Stimulated activated CD4-positive, alpha-beta T cell treated with anti-CD3 and anti-CD28 coated beads, Interleukin-1b, Interleukin-23, amount 100 ng/mL, for 24 hours (primary cell): ENCODE measurements at places on chromosomes 2 and 18.

- no peak for DNase-seq
Measured at GRCh38 chr2:9347411-9347881, 75.9 kb downstream of the ITGB1BP1 start.

DNA sequence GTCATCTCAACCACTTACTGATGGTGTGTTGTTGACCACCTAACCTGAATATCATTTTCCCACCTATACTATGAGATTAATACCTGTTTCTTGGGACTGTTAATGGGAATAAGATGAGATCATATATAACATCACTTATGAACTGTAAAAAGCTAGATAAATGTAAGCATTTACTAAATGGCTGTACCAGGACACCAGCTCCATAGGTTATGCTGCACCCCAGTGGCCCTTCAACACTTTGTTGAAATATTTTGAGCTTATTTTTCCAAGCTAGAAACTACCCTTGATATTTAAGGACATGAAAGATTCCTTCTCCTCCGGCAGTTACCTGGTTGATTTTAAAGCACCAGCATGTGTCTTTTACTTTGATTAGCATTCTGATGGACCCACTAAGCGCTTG is 138.0 kb upstream of the CDCA7 start:
- DNase-seq: no peak

DNA sequence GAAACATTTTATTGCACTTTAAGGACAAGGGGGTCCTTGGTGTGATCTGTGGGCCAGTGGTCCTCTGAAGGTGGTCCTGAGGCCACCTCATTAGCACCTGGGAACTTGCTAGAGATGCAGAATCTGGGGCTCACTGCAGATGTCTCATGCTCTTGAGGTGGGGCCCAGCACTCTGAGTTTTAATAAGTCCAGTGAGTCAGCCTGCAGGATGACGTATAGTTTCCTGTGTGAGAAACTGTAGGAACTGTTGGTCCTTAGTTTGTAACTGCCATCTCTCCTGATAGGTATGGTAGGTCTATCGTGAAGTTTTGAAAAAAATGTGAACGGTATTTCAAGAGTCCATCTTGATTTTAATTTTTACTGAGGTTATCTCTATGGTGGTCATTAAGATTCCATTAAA is 2.8 kb downstream of the TRPM8 start:
- DNase-seq: no peak

DNA sequence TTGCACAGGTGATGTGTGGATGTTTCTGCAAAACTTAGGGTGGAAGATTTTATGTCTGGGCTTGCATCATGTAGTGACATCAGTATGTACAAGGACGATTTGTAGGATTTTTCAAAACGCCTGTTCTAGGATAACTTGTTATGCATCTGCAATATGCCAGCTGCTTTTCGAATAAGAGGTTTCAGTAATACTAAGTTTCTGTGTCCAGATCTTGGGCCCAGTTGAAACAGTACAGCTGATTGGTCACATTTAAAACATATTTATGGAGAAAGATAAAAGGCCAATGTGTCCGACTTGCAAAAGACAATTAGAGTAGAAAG is 1.2 kb downstream of the PTPN4 start:
- DNase-seq: no peak

DNA sequence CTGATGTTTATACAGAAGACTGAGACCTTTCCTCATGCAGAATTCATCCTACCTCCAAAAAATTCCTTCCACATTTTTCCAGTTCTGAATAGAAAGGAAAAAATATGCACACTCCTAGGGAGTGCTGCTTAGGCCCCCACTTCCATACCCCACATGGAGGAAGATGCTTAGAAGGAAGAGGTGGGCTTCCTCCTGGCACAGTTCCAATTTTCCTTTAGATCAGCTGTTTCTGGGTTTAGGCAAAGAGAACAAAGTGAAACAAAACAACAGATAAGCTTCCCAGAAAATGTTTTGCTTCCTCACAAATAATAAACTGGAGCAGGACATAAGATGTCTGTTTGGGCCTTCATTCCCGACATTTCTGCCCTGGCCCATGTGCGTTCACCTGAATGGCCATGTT is 172.6 kb downstream of the PRPF40A start:
- DNase-seq: no peak
